ENCODE measurements at places on chromosomes 12 and 14.
A peak's percentile ranks its signal among the peaks of the same experiment; 100 is the strongest.

DNA sequence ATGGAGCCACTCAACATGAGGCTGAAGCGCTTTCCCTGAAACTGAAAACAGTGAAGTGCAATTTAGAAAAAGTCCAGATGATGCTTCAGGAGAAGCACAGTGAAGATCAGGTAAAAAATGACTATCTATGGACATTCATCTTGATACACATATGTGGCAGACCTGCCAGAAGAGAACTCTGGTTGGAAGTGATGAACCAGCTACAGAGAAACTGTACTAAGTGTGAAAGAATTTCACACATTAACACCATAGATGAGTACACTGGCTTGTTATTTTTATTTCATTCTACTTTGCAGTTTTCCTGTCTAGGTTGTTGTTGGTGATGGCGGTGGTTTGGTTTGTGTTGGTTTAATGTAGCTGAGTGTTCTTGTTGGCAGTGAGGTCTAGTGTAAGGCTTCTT lies 174.7 kb downstream of the ESR2 start:
- no peak overlapping the region for H3K4me3 ChIP-seq
- DNase-seq, result no peak
- no peak overlapping the region for H3K27ac ChIP-seq
- peaks cover 50% of the 10 kb centered on the region for H3K36me3 ChIP-seq
- H3K4me1 ChIP-seq, result no peaks in the 10 kb centered on the region

GRCh38 chr14:106844608-106845285 lies 1318.4 kb downstream of the TMEM121 start:
- H3K4me1 ChIP-seq, result peaks cover 20% of the 10 kb centered on the region
- H3K27me3 ChIP-seq, result no peaks in the 10 kb centered on the region
- peak; percentile 65 for DNase-seq
- peak overlapping the region; percentile 58 for H3K27ac ChIP-seq

DNA sequence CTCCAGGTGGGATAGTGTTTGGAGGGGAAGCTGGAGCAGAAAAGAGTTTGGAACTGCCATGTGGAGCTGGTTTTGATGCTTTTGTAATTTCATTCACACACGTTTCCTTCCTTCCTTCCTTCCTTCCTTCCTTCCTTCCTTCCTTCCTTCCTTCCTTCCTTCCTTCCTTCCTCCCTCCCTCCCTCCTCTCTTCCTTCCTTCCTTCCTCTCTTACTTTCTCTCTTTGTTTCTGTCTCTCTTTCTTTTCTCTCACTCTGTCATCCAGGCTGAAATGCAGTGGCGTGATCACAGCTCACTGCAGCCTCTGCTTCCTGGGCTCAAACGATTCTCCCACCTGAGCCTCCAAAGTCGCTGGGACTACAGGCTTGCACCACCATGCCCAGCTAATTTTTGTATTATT lies 168.0 kb upstream of the ARID2 start:
- H3K4me1 ChIP-seq, result no peaks in the 10 kb centered on the region
- no peak for DNase-seq
- no peaks in the 10 kb centered on the region for H3K36me3 ChIP-seq
- no peak overlapping the region for H3K27ac ChIP-seq
- no peak overlapping the region for H3K4me3 ChIP-seq
- no peaks in the 10 kb centered on the region for H3K27me3 ChIP-seq

DNA sequence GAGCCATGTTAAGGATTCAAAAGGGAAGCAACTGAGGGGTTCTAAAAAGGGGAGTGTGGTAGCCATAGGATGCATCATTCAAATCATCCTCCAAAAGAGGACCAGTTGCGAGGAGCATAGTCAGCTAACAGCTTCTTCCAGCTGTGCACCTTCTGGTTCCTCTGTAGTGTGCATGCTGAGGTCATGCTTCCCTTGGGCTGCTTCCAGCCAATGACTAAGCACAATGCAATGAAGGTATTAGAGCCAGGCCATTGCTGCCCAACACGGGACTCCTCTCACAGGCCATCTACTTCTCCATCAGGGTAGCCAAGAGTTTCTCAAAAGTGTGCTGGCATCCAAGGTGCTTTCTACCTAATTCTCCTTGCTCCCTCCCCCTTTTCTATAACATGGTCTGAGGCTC lies 69.2 kb upstream of the ARID2 start:
- DNase-seq, result no peak
- H3K4me3 ChIP-seq, result no peak overlapping the region
- H3K27me3 ChIP-seq, result no peaks in the 10 kb centered on the region
- no peaks in the 10 kb centered on the region for H3K36me3 ChIP-seq

DNA sequence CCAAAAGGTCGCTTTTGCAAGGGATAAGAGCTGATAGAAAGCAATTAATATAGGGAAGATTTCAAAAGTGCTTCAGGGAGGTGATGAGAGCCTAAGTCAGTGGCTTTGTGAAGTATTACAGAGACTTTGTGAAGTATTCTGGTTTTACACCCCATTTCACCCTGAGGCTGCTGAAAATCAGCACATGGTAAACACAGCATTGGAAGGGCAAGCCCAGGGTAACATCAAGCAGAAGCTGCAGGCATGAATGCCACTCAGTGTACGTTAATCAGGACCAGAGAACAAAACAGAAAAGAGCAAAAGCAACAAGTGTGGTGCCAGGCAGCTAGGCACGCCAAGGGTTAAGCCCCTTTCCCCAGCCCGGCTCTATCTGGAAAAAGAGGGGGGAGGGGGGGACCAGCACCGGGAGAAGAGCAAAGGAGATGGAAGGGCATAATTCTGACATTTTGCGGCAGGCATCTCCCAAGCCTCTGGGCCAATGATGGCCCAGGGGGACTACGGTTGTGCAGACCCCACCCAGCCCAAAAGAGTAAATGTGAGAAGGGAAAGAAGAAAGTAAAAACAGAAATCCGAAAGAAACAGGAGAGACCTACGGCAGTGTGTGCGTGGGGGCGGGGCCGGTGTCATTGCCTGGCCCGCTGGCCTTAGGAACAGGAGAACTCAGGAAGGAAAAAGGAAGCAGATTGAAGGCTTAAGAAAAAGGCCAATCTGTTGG lies 58.9 kb downstream of the DHRS2 start:
- H3K4me3 ChIP-seq, result no peak overlapping the region
- H3K36me3 ChIP-seq, result no peaks in the 10 kb centered on the region
- no peak overlapping the region for H3K27ac ChIP-seq
- peaks cover 13% of the 10 kb centered on the region for H3K27me3 ChIP-seq
- H3K4me1 ChIP-seq, result peaks cover 9% of the 10 kb centered on the region

GRCh38 chr14:71905031-71905430 lies 27.2 kb upstream of the RGS6 start:
- no peak overlapping the region for H3K27ac ChIP-seq
- no peak overlapping the region for H3K4me3 ChIP-seq
- H3K36me3 ChIP-seq, result no peaks in the 10 kb centered on the region
- no peaks in the 10 kb centered on the region for H3K27me3 ChIP-seq
- no peaks in the 10 kb centered on the region for H3K4me1 ChIP-seq
- DNase-seq, result no peak

GRCh38 chr14:51938137-51938536 lies 51.2 kb upstream of the RTRAF start:
- peaks cover 41% of the 10 kb centered on the region for H3K4me1 ChIP-seq
- H3K36me3 ChIP-seq, result no peaks in the 10 kb centered on the region
- H3K27me3 ChIP-seq, result no peaks in the 10 kb centered on the region
- DNase-seq, result no peak

- no peak for DNase-seq
- H3K4me3 ChIP-seq, result no peak overlapping the region
- H3K36me3 ChIP-seq, result no peaks in the 10 kb centered on the region
Observed at GRCh38 chr12:96183734-96184370, 10.3 kb upstream of the ELK3 start.

GRCh38 chr12:79706676-79707075 lies 15.9 kb upstream of the PAWR start:
- H3K36me3 ChIP-seq, result no peaks in the 10 kb centered on the region
- H3K4me3 ChIP-seq, result no peak overlapping the region
- no peak for DNase-seq
- H3K27ac ChIP-seq, result no peak overlapping the region
- H3K27me3 ChIP-seq, result no peaks in the 10 kb centered on the region

- H3K27ac ChIP-seq, result no peak overlapping the region
- H3K4me3 ChIP-seq, result no peak overlapping the region
- DNase-seq, result no peak
- peaks cover 21% of the 10 kb centered on the region for H3K4me1 ChIP-seq
- H3K27me3 ChIP-seq, result no peaks in the 10 kb centered on the region
Observed at GRCh38 chr12:132824053-132824452, 4.6 kb downstream of the GOLGA3 start.

GRCh38 chr12:15811214-15812127 lies 22.3 kb upstream of the EPS8 start:
- H3K36me3 ChIP-seq, result no peaks in the 10 kb centered on the region
- no peak overlapping the region for H3K27ac ChIP-seq
- peaks cover 4% of the 10 kb centered on the region for H3K27me3 ChIP-seq
- no peak for DNase-seq
- no peak overlapping the region for H3K4me3 ChIP-seq
- no peaks in the 10 kb centered on the region for H3K4me1 ChIP-seq

DNA sequence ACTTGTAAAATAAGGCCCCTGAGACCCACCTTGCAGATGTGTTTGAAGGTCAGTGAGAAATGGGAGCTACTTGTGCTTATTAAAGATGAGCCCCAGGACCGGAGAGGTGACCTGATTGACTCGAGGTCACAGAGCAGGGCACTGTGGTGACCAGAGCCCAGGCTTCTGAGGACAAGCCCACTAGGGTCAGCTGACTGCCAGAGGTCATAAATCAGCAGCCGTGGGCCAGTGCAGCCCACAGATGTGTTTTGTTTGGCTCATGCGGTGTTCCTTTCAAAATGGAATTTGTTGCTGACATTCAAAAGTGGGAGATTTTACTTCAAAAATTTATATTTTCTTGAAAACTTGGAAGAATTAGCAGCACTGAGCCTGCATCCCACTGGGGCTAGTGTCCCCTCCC lies 24.5 kb downstream of the JDP2 start:
- H3K27ac ChIP-seq, result no peak overlapping the region
- H3K36me3 ChIP-seq, result no peaks in the 10 kb centered on the region
- H3K27me3 ChIP-seq, result no peaks in the 10 kb centered on the region
- no peaks in the 10 kb centered on the region for H3K4me1 ChIP-seq
- DNase-seq, result no peak
- H3K4me3 ChIP-seq, result no peak overlapping the region

DNA sequence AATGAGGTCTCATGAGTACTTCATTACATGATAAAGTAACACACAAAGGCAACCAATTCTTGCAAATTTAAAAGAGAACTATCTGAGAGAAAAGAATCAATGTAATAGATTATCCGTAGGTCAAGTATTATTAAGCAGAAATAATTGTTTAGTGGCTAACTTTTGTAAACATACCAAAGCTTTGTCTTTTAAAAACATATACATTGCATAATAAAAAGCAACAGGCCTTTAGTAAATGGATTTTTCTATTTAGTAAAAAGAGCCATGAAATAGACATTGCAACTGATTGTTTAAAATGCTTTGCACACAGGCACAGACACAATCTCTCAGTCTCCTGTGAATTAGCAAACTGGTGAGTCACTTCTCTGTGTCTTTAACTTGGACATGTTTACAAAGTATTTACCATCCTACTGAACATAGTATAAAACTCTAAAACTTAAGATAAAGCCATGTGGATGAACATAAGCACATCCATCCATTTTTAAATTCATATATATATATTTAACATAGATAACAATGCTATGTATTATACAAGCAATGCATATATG lies 518.7 kb upstream of the MGAT4C start:
- no peaks in the 10 kb centered on the region for H3K27me3 ChIP-seq
- DNase-seq, result no peak
- H3K4me1 ChIP-seq, result no peaks in the 10 kb centered on the region
- no peak overlapping the region for H3K4me3 ChIP-seq
- no peaks in the 10 kb centered on the region for H3K36me3 ChIP-seq

GRCh38 chr12:86137936-86138335 lies 118.3 kb downstream of the MGAT4C start:
- no peaks in the 10 kb centered on the region for H3K4me1 ChIP-seq
- no peaks in the 10 kb centered on the region for H3K27me3 ChIP-seq
- H3K36me3 ChIP-seq, result no peaks in the 10 kb centered on the region
- no peak for DNase-seq
- H3K27ac ChIP-seq, result no peak overlapping the region

GRCh38 chr12:27960821-27961220 lies 11.7 kb downstream of the PTHLH start:
- no peak for DNase-seq
- H3K4me1 ChIP-seq, result no peaks in the 10 kb centered on the region
- H3K36me3 ChIP-seq, result no peaks in the 10 kb centered on the region
- H3K4me3 ChIP-seq, result no peak overlapping the region
- no peak overlapping the region for H3K27ac ChIP-seq

DNA sequence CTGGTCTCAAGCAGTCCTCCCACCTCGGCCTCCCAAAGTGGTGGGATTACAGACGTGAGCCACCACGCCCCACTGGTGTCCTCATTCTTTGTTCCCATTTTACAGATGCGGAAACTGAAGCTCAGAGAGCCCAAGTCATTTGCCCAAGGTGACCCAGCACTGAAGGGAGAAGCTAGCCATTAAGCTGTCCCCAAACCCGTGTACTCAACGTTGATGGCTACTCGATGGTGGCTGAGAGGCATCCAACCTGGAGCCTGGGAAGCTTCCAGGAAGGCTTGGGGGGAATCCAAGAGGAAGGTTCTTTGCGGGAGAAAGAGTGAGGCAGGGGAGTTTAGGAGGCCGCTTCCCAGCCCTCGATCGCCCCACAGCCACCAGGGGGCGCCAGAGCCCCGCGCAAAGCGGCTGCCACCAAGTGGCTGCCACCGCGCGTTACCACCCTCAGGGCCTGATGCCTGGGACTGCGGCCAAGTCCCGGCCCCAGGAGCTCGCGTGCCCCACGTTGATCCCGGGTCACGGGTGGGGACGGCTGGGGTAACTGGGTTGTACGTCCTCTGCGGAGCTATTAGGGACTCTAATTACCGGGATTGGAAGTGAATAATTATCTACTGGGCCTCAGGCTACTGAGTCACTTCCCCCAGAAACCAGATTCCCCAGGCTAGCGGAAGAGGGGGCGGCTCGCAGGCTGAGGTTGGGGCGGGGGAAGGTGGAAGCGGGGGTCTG lies 8.8 kb upstream of the SH2B3 start:
- H3K4me1 ChIP-seq, result no peaks in the 10 kb centered on the region
- H3K27me3 ChIP-seq, result no peaks in the 10 kb centered on the region
- no peaks in the 10 kb centered on the region for H3K36me3 ChIP-seq
- DNase-seq, result peak; percentile 84

DNA sequence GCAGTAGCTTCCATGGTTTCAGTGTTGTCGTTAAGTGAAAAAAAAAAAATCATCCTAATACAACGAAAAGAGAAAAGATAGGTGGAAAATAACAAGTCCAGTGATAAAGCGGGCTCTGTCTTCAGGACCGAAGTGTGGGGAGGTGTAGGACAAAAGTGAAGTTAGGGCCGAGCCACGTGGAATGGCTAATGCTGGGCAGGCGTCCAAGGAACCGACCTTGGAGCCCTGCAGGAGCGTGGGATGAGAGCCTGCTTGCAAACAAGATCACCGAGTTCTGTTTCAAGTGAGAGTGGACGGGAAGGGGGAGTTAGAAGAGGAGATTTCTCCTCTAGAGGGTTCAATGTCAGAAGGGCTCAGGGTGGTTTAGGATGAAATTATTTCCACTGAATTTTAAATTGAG lies 22.2 kb downstream of the A2ML1 start:
- H3K27me3 ChIP-seq, result no peaks in the 10 kb centered on the region
- no peak overlapping the region for H3K4me3 ChIP-seq
- H3K4me1 ChIP-seq, result no peaks in the 10 kb centered on the region
- DNase-seq, result no peak
- no peak overlapping the region for H3K27ac ChIP-seq

- H3K36me3 ChIP-seq, result no peaks in the 10 kb centered on the region
- H3K4me3 ChIP-seq, result no peak overlapping the region
- H3K27ac ChIP-seq, result no peak overlapping the region
Observed at GRCh38 chr14:74368441-74368840, 20.2 kb downstream of the VRTN start.

All from CD4-positive, alpha-beta memory T cell (primary cell).